ENCODE measurements at places on chromosomes 3 and 15.
A peak's percentile ranks its signal among the peaks of the same experiment; 100 is the strongest.

GRCh38 chr3:52982839-52983238, 63.0 kb downstream of the SFMBT1 start:
- no peak for DNase-seq

DNA sequence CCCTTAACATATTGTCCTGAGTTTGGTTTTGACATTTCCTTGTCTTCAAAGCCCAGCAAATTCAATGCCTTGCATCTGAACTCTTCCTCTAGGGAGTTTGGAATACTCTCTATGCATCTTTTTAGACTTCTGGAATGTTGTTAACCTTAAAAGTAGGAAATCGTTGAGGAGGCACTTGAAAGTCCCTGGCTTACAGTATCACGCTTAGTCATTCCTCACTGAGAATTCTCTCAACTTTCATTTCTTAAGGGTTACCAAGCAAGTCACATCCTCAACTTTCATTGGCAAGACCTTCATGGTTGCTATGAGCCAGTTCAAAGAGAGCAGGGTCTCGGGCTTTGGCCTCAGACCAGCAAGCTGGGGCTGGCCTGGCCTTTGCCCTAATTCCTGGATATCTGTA, 89.9 kb downstream of the ASB7 start:
- DNase-seq, result no peak

DNA sequence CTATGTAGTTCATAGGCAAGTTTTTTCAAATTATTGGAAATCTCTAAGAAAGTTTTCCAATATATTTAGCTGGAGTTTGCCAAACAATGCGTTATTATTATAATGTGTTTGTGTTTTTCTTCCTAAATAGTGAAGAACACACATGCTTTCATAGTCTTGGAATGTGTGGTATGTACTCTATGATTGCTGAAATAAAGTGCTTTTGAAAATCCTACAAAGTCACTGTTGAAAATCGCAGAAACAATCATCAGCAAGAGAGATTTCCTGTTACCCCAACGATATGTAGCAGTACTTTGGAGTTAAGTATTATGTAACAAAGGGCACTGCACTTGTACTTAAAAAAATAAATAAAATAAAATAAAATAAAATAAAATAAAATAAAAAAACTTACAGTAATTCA, 796.2 kb downstream of the NAALADL2 start:
- DNase-seq, result no peak

GRCh38 chr3:193899001-193899400, 236.9 kb upstream of the HES1 start:
- no peak for DNase-seq

GRCh38 chr3:190378240-190378891, 9.6 kb upstream of the CLDN16 start:
- DNase-seq, result no peak

- peak; percentile 19 for DNase-seq
Measured at GRCh38 chr15:39934397-39935071, 619 bp downstream of the EIF2AK4 start.

DNA sequence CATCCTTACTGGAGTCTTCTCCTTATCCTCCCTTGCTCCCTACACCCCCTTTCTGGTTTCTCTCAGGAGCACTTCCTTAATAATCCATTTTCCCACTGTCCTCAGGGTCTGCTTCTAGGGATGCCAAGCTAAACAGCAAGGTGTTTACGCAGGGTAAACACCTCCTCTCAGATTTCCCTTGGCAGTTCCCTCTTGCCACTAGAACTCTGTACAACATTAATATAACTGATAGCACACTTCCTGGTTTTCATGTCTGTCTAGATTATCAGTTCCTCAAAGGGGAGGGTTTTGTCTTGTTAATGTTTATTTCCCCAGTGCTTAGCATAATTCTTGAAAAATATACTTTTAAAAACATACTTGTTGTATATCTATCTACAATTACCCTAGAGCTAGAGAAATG, 118.0 kb upstream of the SLC24A5 start:
- no peak for DNase-seq

GRCh38 chr15:66940368-66940767, 125.0 kb upstream of the SMAD3 start:
- no peak for DNase-seq

GRCh38 chr3:188124184-188124583, 29.8 kb upstream of the LPP start:
- no peak for DNase-seq

- DNase-seq, result no peak
Measured at GRCh38 chr3:181596126-181596525, 115.6 kb upstream of the SOX2 start.

- no peak for DNase-seq
Measured at GRCh38 chr3:99532246-99532645, 106.1 kb upstream of the COL8A1 start.

GRCh38 chr3:12974334-12974733, 98.9 kb downstream of the IQSEC1 start:
- DNase-seq, result no peak

DNA sequence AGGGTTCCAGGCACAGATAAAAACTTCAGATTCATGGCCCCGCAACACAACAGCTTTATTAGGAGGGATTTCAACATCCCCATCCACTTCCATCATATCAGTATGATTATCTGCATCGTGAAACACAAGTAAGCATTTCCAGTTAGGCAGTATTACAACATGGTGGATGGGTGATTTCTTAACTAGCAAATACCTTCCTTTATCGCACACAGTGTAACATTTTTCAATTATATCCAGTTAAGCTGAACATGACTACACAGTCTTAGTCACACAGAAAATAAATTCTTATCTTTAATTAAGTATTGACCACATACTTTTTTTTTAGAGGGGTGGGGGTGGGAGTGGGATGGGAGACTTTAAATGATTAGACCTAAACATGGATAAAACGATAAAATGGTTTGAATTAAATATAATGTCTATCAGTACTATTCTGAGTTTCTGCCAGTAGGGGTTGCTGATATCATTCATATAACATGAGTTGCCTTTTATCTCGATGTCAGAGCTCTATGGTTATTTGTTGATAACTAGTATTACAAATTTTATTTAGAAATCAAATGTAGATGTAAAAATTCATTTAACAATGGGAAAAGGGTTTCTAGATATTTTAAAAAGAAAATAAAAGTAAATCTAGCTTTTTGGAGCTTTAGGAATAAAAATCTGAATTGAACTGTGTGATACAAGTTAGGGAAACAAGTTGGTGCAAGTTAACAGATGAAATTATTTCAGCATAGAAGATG, 146.6 kb downstream of the TBL1XR1 start:
- no peak for DNase-seq

DNA sequence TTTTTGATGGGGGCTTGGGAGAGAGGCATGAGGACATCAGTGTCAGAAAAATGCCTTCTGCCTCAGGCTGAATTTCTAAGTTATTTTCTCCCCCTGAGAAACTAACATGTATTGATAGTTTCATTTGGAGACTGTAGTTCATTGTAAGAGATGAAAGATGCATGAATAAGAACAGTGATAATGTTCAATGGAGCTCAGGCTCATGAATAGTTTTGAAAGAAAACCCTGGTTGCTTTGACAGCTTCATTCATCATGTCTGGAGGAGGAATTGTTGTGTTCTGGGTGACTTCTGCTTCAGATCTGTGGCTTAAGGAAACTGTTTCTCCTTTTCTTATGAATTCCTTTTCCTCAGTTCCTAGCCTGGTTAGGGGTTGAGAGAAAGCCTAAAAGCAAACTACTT, 204.0 kb upstream of the LRRC3B start:
- no peak for DNase-seq

GRCh38 chr15:79702621-79703020, 194.2 kb downstream of the MTHFS start:
- no peak for DNase-seq

GRCh38 chr3:67946436-67946835, 292.0 kb upstream of the SUCLG2 start:
- no peak for DNase-seq

DNA sequence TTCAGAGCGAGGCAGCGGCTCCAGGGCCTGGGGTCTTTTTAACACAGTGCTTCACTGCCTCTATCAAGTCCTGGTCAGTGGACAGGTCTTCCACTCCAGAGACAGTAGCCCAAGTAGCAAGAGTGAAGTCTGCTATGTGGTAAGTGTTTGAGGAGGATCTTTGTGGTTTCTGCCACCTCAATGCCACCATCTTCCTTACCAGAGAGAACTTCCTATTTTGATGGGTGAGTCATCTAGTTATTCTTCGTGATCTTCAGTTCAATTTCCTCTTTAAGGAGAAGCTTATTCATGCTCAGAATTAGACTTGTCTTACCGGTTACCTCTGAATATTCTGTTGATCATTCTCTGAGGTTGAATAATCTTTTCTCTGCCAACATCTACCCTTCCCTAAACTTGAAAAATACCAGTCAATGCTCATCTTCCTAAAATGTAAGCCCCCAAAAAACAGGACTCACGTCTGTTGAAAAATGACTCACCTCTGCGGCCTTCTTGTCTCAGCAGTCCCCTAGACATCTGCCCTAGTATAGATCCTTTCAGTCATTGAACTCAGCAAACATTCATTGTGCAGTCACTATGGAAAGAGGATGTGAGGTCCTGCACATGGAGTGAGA, 32.2 kb upstream of the BCL6 start:
- DNase-seq, result peak; percentile 43

DNA sequence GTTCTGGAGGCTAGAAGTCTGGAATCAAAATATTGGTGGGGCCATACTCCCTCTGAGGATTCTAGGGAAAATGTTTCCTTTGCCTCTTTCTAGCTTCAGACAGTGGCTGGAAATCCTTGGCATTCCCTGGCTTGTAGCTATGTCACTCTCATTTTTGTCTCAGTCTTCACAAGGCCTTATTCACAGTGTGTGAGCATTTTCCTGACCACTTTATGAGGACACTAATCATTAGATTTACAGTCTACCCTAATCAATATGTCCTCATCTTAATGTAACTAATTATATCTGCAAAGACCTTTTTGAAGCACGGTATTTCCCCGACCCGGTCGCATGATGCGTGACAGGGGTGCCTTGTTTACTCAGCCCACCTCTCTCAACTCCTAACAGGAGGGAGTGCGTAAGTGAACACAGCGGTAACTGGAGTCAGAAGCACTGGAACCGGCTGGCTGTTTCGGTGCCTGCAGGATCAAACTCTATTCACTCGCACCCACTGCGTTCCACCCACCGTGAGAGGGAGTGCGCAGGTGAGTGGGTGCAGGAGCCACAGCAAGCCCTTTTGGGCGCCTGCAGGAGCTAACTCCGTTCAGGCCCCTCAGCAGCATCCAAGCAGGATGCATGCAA, 155.0 kb downstream of the EPHA3 start:
- no peak for DNase-seq

DNA sequence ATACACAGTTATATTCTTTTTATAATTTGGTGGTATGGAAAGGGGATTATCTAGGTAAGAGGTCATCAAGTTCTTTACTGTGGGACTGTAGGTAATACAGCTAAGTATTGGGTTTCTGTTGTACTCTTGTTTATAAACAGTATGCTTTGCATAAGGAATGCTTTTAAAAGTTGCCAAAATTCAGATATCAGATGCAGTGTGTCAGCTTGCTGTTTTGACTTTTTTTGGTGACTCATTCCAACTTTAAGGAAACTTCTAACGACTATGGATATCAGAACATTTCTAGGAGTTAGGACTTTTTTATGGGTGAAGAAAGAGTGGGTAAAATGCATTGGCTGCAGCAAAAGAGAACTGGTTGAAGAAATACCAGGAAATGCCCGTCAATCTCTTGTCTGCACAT, 2.8 kb downstream of the SCAANT1 start:
- DNase-seq, result no peak
